RWPE2 (cell line): ENCODE measurements at places on chromosomes 11 and 22.

DNA sequence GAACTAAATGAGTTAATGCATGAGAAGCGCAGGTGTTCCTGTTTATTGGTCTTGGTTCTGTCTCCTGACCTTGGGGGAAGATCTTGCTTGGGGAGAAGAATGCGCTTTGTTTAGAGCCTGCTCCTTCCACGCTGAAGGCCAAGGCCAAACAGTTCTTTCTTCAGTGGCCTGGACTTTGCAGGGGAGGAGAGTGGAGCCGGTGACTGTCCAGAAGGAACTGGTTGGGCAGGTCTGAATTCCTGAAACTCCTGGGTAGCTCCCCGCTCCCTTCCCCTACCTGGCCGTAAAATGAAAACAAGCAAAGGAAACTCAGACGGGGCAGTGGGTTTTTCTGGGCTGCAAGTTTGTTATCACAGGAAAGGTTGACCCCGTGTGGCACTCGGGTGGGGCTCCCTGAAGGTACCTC is 3.6 kb downstream of the ARHGAP8 start:
- DNase-seq: no peak

- DNase-seq: no peak
Measured at GRCh38 chr11:76234416-76235232, 28.3 kb upstream of the WNT11 start.

DNA sequence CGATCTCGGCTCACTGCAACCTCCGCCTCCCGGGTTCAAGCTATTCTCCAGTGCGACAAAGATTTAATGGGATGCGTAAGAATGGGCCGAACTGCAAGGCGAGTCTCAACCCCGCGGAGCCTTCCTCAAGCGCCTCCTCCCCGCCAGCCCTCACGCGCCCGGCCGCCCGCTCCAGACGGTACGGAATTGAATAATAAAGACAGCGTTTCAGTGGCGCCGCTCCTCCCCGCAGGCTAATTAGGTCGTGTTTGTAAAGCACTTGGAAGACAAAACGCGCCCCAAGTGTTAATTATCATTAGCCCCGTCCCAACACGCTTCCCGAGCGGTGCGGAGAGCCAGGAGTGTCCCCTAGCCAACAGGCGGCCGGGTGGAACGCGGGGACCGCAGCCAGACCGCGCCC is 192.0 kb downstream of the BUD13 start:
- no peak for DNase-seq

DNA sequence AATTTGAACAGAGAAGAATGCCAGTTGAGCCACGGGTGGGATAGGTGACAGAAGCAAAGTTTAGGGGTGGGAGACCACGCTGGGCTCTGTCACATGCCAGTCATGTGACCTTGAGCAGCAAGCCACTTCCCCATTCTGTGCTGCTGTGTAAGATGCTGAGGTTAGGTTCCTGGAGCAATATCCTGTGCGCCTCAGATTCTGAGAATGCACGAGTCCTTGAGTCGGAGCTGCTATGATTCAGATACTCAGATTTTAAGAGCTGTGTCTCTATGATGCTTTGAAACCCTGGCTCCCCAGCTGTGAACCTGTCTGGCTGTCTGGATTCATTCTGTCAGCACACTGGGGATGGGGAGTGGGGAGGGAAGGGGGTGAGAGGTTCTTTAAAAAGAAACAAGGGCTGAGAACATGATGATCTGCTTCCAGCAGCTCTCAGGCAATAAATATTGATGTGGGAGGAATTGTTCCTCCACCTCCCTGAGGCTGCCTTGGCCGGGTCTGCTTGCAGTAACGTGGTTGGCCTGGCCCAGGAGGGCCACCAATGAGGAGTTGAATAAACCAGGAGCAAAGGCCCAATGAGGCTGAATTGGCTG is 24.0 kb downstream of the SLCO2B1 start:
- no peak for DNase-seq

DNA sequence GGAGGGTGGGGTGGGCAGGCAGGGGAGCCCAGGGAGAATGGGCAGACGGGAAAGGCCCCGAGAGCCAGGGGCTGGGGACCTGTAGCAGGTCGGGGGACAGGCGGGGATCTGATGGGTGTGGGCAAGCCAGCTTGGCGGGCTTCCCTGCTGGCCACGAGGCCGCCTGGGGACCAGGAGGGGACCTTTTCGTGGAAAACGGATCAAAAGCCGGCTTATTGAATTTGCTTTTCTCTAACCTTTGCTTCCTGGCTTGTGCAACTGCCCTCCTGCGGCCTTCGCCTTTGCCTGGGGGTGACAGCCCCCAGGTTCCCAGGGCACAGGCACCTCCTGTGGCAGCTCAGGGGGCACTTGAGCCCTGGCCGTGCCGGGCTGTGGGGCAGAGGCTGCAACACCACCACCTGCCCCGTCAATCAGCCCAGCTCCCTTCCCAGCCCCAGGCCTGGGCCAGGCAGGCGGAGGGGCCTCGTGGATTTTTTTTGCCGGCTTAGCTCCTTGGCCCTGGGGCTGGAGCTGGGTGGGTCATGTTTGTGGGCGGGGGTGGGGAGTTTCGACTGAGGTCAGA is 41.6 kb upstream of the H19 start:
- DNase-seq: no peak

- DNase-seq: no peak
Measured at GRCh38 chr11:74636630-74637184, 44.3 kb downstream of the POLD3 start.

GRCh38 chr11:46246521-46246920 is 30.9 kb upstream of the CREB3L1 start:
- DNase-seq: no peak

GRCh38 chr11:46119352-46120216 is 1.7 kb downstream of the PHF21A start:
- no peak for DNase-seq
